SJCRH30 (cell line): ENCODE measurements at places on chromosomes 1 and 21.

DNA sequence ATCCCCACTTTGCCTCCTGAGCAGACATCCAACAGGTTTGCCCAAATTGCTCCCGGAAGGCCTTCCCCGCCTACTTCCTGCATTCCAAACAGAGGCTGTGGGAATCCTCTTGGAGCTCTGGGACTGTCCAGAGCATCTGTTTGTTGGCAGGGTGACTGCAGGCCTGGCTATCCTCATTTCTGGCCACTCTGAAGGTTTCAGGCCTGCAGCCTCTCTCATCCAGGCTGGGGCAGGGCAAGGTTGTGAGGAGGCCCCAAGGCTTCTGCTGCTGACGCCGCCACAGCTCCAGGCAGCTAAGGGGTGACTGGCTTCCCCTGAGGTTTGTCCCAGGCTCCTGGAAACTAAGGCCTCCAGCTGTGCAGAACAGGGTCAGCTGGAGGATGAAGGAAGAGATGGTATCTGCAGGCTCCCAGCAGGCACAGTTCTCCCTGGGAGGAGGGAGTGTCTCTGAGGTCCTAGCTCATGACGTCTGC is 11.3 kb downstream of the CDK18 start:
- DNase-seq, result peak; percentile 70

- no peak for DNase-seq
Measured at GRCh38 chr1:57133686-57134085, 167.9 kb upstream of the C8B start.

- DNase-seq, result no peak
Measured at GRCh38 chr1:53442299-53442698, 16.9 kb upstream of the DMRTB1 start.

GRCh38 chr21:29082046-29082815 is 8.8 kb upstream of the CCT8 start:
- DNase-seq, result no peak

GRCh38 chr1:29120947-29121485 is 2.7 kb downstream of the TMEM200B start:
- no peak for DNase-seq

DNA sequence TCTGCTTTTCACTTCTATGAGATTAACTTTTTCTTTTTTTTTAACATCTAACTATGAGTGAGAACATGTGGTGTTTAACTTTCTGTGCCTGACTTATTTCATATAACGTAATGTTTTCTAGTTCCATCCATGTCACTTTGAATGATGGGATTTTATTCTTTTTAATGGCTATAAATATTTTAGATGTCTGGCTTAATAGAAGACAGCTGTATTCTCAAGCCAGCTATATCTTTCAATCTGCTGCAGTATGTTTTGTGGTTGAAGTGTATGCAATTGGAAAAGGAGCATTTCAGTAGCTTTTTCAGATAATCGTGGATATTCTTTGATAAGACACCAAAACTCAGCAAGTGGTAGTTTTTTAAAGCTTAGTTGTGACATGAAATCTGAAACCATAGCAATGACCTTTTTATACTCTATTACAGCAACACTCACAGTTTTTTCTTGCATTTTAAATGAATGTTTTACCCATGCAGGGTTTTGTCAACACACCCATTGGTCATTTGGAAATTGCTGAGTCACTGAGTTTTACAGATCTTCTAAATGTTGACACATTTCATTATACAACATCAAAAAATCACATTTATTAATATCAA is 5.7 kb upstream of the SVBP start:
- no peak for DNase-seq

DNA sequence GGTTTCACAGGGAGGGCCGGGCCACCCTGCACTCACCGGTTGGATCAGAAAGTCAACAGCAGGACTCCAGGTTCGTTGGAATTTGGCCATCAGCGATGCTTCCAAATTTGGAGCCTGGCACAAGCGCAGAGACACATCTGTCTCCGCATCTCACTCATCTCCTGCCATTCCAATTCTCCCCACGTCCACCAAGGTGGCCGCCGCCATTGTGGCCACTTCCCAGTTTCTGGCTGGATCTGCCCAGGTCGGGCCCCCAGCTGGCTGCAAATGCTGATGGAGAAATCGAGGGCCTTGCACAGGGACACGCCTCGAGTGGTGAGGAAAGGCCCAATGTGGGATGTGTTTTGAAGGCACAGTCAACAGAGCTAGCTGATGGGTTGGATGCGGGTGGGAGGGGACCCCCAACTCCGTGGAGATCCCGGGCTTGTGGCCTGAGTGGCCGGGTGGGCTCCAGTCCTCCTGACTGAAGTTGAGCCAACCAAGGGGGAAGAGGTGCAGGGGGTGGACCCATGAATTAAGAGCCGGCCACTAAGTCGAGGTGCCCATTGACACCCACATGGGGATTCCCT is 102.7 kb downstream of the CRYAA start:
- DNase-seq, result no peak

DNA sequence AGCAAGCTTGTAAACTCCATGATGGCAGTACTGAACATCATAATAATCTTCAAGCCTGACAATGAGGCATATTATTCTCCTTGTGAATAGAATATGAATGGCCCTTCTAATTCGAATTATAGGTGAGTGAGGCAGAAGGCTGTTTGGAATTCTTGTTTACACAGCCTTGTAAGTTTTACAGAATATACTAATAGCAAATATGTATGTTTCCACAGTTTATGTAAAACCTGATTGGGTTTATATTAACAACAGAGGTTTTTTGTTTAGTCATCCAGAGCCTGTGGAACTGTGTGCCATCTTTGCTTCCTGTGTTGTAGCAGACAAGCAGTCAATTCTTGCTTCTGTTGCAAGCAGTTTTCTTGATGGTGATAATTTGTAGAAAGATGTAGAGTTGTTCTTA is 8.0 kb downstream of the OSBPL9 start:
- DNase-seq, result no peak

DNA sequence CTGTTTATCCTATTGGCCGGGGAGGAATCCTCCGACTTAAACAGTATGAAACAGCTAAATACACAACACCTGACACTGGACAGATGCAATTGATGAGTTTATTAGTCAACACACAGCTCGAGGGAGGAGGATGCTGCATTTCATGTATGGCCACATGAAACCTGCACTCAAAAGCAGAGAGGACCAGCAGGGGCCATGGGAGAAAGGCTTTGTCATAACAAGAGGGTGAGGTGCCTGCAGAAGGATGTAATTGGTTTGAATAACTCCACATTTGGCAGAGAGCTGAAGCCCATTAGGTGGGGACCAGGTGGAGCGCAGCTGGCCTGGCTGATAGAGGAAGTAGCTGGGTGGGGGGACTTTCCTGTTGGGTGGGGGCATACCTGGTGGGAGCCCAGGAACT is 599.1 kb downstream of the PTPRU start:
- no peak for DNase-seq

- DNase-seq, result no peak
Measured at GRCh38 chr1:230415405-230416132, 10.6 kb downstream of the PGBD5 start.

GRCh38 chr1:11444907-11445306 is 34.0 kb upstream of the DISP3 start:
- no peak for DNase-seq

DNA sequence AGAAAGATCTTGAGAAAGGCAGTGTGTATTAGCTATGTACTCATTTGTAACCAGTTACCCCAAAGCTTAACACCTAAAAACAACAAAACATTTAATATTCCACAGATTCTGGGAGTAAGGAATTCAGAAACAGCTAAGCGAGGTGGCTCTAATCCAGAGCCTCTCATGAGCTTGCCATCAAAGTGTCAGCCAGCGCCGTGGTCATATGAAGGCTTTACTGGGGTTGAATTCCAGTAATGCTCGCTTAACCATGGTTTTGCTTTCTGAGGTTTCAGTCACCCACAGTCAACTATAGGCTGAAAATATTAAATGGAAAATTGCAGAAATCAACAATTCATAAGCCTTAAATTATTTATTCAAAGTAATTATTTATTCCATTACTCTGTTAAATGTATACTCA is 101.8 kb downstream of the CLIC6 start:
- DNase-seq, result peak; percentile 47

DNA sequence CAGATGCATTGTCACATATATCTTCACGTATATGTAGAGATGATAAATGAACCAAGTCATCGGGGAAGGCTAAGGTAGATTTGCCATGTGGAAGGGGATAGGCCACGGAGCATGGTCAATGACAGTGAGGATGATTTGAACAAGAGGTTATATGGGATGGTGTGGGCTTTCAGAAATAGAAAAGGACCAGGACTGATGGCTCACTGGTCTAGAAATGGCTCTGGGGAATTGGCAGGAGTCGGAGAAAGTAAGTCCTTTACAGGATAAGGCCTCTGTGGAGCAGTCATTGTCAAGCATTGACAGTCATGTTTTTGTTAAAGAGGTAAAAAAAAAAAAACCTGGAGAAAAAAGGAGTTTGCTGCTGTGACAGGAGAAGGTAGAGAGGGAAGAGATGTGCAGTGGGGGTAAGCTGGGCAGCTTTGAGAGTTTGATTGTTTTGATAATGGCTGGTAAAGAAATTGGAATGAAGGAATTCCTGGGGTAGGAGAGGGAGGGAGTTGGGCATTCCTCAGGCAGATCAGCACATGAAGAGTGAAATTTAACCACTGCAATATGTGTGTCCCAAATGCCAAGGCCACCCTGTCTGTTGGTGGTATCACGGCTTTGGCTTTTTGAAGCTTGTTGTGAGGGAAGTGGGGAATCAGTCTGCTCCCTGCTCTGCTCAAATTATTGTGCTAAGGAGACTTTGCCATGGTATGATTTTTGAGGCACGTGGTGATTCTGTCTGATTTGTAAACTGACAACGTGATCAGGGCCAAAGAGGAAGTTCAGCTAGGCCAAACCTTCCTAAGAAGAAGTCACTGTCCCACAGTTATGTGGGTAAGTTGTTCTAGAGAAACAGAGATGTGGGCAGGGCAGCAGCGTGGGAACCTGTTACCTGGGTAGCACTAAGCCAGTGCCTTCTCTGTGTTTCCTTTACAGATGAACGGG is 26.0 kb downstream of the MACF1 start:
- DNase-seq, result no peak

GRCh38 chr1:41713141-41713540 is 205.6 kb downstream of the HIVEP3 start:
- DNase-seq, result no peak

DNA sequence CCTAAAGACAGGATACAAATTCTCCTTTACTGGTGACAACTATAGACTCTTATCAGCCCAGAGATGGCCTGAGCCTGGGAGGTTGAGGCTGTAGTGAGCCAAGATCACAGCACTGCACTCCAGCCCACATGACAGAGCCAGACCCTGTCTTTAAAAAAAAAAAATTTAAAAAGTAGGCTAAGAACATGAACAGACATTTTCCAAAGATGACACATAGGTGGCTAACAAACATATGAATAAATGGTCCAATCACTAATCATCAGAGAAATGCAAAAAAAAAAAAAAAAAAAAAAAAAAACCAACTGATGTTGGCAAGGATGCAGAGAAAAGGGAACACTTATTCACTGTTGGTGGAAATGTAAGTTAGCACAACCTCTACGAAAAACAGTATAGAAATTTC is 65.0 kb downstream of the TOR3A start:
- no peak for DNase-seq

DNA sequence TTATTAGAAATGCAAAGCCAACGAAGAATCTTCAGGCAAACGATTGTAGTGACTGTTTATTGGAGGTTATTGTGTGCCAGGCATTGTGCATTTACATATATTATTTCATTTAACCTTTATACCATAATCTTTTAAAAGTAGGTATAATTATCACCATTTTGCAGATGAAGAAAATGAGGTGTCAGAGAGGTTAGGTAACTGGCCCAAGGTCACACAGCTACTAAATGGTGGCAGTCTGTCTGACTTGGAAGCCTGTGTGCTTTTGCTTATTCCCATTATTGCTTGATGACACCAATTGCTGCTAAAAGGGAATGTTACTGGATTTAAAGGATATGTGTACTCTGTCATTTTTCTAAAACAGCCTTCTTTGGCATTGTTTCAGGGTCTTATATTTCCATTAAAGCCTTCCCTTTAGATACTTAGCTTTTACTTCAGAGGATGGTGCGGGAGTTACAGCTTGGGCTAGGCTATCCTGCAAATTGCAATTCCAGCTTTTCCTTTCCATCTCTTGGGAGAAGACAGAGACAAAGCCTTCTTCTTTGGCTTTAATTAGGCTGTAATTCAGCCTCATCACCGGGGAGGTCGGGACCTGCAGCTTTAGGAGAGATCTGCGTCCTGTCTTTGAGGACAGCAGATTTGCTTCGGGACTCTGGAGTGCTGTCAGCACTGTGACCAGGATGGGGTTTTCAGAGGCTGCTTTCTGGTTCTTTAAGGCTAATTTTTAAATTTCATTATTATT is 37.4 kb upstream of the ERRFI1 start:
- DNase-seq, result peak; percentile 42

DNA sequence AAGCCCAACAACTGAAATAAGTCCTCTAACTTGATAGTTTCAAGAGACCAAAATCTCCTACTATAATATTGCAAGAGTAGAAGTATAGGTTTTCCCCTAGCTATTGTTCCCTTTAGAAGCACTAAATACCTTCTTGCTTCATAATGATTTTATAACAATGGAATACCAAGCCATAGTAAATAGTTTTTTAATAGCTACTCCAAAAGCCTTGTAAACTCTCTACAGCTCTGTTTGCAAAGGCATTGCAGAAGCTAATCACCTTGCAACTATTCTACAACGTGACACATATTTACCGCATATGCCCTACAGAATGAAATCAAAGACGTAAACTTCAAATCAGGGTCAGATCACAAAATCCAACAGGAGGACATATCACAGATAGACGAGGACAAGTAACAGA is 451.5 kb upstream of the ZRANB2 start:
- no peak for DNase-seq

- no peak for DNase-seq
Measured at GRCh38 chr1:229101011-229101871, 169.7 kb upstream of the RAB4A start.

- DNase-seq, result no peak
Measured at GRCh38 chr1:224127925-224128819, 14.3 kb downstream of the FBXO28 start.

DNA sequence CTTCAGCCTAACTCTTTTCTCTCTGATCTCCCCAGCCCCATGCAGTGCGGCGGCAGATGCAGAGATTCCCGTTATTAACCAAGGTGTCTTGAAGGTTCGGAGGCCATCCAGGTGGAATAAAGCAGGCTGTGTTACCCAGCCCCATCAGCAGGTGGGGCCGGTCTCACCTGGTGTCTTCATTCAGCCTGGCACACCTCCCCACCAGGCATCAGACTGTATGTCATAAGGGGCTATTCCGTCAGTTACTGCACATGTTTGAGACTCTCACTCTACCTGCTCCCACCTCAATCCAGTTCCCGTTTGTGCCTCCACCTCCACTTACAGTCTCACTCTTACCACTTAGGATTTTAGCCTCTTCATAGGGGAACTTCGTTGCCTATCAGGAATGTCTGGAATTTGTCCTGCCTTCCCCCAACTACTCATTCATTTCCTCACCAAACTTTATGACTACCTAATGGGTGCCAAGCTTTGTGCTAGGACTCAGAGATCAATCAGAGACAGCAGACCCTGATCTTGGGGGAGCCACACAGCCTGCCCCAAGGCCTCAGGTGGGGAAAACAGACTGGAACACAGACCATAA is 170.2 kb downstream of the PLPP3 start:
- no peak for DNase-seq

DNA sequence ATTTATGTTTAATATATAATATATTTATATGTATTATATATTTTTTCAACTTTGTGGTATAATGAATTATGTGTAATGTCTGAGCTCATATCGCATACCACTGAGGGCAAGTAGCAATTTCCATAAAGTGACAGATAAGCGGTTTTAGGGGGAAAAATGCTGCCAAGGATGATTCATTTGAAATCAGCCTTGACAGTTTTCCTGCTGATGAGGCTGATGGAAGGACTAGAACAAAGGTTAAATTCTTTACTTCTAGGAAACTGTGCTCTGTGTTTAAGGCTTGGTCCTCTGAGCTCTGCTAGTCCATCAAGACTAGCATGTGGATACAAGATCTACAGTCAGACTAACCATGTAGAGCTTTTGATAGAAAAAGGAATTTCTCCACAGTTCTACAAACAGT is 19.3 kb upstream of the DDAH1 start:
- no peak for DNase-seq
